ENCODE measurements at places on chromosomes 2 and 18. TPM values are rescaled to one million over a fixed set of nuclear protein-coding genes. Genes with fewer than 3 reads are reported as not detected.

Gene ZBTB14
- polyA plus RNA-seq: 4.2 TPM

- H3K36me3 ChIP-seq: no peaks in the 10 kb centered on the region
- peaks cover 34% of the 10 kb centered on the region for H3K4me1 ChIP-seq
- peak overlapping the region; percentile 12 for H3K4me3 ChIP-seq
- no peak for DNase-seq
- H3K27ac ChIP-seq: peak overlapping the region; percentile 97
- no peaks in the 10 kb centered on the region for H3K27me3 ChIP-seq
Measured at GRCh38 chr2:58047961-58048360, 1.4 kb downstream of the VRK2 start.

GRCh38 chr18:30280861-30281470 lies 761.6 kb downstream of the DSC3 start:
- H3K27ac ChIP-seq: no peak overlapping the region
- no peaks in the 10 kb centered on the region for H3K36me3 ChIP-seq
- no peak overlapping the region for H3K4me3 ChIP-seq
- DNase-seq: peak; percentile 65

GRCh38 chr2:197822333-197822732 lies 17.9 kb downstream of the PLCL1 start:
- H3K4me1 ChIP-seq: peaks cover 6% of the 10 kb centered on the region
- H3K27me3 ChIP-seq: no peaks in the 10 kb centered on the region
- no peak for DNase-seq
- H3K4me3 ChIP-seq: no peak overlapping the region

DNA sequence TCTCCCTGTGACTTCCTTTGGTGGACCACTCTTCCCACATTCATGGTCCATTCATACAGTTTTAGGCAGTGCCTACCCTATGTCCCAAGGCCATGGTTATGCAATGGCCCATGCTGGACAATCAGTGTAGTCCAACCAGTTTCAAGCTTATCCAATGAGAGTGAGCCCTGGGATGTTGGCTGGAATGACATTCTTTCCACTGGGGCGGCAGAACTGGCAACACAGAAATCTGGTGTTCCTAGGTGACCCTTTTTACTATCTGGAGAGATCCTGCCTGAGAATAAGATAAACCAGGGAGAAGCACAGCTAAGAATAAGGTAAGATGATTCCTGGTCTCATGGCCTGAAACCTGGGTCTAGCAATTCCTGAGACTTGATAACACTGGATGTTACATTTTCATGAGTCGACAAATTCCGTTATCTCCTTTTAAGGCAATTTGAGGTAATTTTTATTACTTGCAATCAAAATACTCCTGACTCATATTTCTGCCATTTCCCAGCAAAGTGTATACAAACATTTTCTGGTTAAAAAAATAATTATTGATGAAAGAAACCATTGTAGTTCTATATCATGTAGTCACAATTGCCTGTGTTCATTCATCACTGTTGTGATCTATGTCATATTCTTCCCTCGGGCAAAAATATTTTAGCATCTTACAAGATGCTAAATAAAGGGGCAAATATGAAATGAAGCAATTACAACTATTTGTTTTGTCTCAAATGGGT lies 271.5 kb upstream of the LYPD1 start:
- no peaks in the 10 kb centered on the region for H3K27me3 ChIP-seq
- H3K36me3 ChIP-seq: no peaks in the 10 kb centered on the region
- H3K4me1 ChIP-seq: no peaks in the 10 kb centered on the region
- no peak for DNase-seq

Gene GPAT2
- 11.1 TPM for polyA plus RNA-seq

GRCh38 chr18:37403100-37403781 lies 162.4 kb downstream of the CELF4 start:
- H3K4me3 ChIP-seq: no peak overlapping the region
- no peaks in the 10 kb centered on the region for H3K27me3 ChIP-seq
- no peaks in the 10 kb centered on the region for H3K4me1 ChIP-seq

GRCh38 chr2:64608867-64609226 lies 44.9 kb downstream of the SERTAD2 start:
- no peak overlapping the region for H3K27ac ChIP-seq
- H3K27me3 ChIP-seq: no peaks in the 10 kb centered on the region
- peak overlapping the region; percentile 39 for H3K4me3 ChIP-seq
- DNase-seq: peak; percentile 19

Gene CHST9
- not detected for polyA plus RNA-seq

GRCh38 chr2:101790416-101790815 lies 92.9 kb downstream of the MAP4K4 start:
- no peak overlapping the region for H3K4me3 ChIP-seq
- no peak overlapping the region for H3K27ac ChIP-seq
- H3K27me3 ChIP-seq: no peaks in the 10 kb centered on the region
- H3K4me1 ChIP-seq: peaks cover 12% of the 10 kb centered on the region

DNA sequence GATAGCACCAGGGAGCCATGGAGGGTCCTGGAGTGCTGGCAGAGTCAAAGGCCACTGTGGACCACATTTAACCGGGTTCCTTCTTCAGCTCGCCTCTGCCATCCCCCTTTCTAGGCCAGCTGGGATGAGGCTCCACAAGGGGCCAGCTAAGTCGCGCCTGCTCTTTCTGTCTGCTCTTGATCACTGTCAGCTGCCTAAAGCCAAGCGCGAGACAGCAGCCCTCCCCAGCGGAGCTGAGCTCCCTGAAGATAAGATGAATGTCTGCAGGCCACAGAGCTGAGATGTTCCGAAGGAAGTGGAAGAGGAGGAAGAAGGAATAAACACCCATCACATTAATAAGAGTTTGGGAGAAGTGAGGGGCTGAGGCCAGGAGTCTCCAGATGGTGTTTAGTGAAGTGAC lies 99.6 kb downstream of the CELF4 start:
- DNase-seq: no peak
- H3K36me3 ChIP-seq: no peaks in the 10 kb centered on the region
- H3K4me3 ChIP-seq: no peak overlapping the region
- no peak overlapping the region for H3K27ac ChIP-seq
- no peaks in the 10 kb centered on the region for H3K4me1 ChIP-seq

GRCh38 chr2:137002896-137003295 lies 237.6 kb downstream of the THSD7B start:
- no peaks in the 10 kb centered on the region for H3K36me3 ChIP-seq
- H3K4me1 ChIP-seq: no peaks in the 10 kb centered on the region
- H3K4me3 ChIP-seq: no peak overlapping the region
- no peak overlapping the region for H3K27ac ChIP-seq
- DNase-seq: no peak

Gene C2orf80
- not detected for polyA plus RNA-seq

GRCh38 chr2:165844216-165844615 lies 50.2 kb upstream of the GALNT3 start:
- no peaks in the 10 kb centered on the region for H3K27me3 ChIP-seq
- no peaks in the 10 kb centered on the region for H3K36me3 ChIP-seq
- H3K4me1 ChIP-seq: no peaks in the 10 kb centered on the region
- H3K27ac ChIP-seq: no peak overlapping the region

Gene SNTG2
- not detected for polyA plus RNA-seq

GRCh38 chr2:151905963-151906632 lies 77.9 kb upstream of the ARL5A start:
- no peak overlapping the region for H3K27ac ChIP-seq
- no peak for DNase-seq
- peaks cover 1% of the 10 kb centered on the region for H3K27me3 ChIP-seq
- H3K4me3 ChIP-seq: no peak overlapping the region
- H3K4me1 ChIP-seq: peaks cover 6% of the 10 kb centered on the region

DNA sequence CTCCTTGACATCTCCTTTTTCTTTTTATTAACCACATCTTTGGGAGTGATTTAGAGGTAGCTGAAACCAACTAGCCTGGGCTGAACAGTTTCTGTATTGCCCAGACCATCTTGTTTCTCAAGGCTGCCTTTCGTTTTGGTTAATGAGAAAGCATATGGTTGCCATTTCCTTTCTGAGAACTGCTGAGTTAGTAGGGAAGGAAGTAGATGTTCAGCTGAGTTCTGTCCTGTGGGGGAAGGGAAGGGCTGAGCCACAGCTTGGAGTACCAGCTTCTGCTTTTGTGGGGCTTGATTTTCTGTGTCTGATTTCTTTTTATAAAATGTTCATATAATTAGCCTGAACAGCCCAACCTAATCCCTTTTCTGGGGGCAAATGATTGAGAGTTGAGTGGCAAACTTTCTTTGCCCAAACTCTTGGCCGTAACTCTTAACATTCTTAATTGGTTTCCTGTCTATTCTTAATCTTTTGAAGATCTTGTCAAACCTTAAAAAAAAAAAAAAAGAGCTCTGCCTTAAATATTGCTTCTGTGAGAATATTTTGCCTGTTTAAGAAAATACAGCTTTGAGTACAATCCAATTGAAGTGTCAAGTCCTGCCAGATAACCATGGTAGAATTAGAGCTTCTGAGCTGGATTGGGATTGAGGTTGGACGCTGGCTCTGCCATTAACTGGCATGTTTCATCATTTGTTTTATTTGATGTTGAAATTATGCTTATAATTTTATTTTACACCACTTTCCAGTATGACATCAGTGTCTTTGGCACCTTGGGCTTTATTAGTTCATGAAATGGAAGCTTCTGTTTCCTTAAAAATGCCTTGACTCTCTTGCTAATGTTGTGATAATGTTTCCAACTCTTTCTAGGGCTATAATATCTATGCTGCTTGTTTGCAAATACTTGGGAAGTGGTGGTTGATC lies 1.9 kb upstream of the NABP1 start:
- peak; percentile 37 for DNase-seq

GRCh38 chr2:186060744-186061440 lies 322.3 kb downstream of the FSIP2 start:
- no peaks in the 10 kb centered on the region for H3K36me3 ChIP-seq
- H3K27me3 ChIP-seq: no peaks in the 10 kb centered on the region
- DNase-seq: no peak
- H3K4me3 ChIP-seq: no peak overlapping the region

Gene PCARE
- polyA plus RNA-seq: not detected

Gene CPO
- polyA plus RNA-seq: not detected

Gene ABCG8
- not detected for polyA plus RNA-seq
